Stimulated activated CD4-positive, alpha-beta T cell treated with anti-CD3 and anti-CD28 coated beads, Interleukin-15, amount 100 ng/mL, for 48 hours (primary cell): ENCODE measurements at places on chromosomes 6 and 20.

- no peak for DNase-seq
Observed at GRCh38 chr6:169271158-169271876, 17.7 kb upstream of the THBS2 start.

DNA sequence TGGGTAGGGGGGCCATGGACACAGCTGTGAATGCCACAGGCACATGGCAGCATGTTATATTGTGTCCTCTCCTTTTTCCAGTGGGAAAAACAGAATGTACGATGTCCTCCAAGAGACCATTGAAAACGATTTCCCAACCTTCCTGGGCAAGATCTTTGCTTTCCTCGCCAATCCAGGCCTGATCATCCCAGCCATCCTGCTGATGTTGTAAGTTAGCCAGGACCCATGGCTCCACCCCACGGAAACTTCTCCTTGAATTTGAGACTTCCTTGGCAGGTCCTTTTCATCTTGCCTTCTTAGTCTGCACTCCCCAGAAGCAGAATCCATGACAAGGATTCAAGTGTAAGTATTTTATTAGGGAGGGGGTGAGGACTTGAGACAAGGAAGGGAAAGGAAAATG is 28.2 kb upstream of the NOP56 start:
- DNase-seq = no peak

DNA sequence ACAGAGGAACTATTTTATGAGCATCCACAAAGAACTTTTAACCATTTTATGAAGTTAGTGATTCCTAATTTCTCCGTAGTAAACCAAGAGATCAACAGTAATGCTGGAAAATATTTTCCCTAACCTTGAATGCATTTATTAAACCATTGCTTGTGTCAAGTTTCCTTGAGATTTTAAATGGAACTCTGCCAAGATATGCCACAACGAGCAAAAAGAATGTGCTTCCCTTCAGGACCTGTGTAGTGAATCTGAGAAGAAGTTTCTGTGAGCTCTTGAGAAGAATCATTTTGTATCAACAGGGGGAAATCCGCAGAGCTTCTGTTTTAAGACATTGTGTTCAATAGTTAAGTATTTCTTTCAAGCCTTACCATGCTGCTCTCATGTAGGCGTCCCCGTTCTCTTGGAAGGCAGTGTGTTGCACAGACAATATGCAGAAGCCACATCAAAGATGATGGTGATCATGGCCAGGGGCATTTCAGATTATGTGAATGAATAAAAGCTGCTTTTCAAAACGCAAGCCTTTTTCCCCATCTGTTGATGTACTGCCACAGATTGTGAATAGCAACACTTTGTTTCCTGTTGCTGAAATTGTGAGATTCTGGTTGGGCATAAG is 439.8 kb downstream of the BMP2 start:
- no peak for DNase-seq

DNA sequence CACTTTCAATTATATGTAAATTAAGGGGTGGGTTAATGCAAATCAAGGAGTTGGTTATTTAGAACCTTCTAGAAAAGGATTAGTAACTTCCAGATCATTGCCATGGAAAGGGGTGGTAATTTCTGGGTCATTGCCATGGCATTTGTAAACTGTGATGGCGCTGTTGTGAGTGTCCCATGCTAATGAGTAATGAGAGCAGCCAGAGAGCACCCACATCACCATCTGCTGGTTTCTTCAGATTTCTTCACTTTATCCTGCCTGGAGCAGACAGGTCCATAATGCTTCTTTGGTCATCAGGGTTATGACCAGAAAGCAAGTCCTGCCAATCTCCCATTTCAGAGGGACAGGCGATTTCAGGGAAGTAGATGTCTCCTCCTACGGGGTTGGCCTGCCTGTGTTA is 311.3 kb upstream of the CNR1 start:
- DNase-seq = no peak

DNA sequence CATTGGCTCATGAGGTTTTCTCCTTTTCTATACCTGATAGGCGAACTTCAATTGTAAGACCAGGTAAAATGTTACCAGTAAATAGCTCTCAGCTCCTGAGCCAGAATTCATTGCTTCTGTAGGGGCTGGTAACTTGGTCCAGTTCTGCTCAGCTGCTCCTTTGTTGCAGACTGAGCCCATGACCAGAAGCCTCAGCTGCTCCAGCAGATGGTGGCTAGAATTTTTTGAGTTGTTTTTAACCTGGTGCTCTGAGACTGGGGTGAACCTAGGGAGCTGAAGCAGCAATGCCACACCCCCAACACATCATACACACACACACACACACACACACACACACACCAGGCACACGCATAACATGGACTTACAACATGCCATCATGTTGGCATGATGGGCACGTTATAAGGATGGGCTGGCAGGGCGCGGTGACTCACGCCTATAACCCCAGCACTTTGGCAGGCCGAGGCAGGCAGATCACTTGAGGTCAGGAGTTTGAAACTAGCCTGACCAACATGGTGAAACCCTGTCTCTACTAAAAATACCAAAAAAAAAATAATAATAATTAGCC is 103.1 kb downstream of the QRSL1 start:
- DNase-seq = no peak

DNA sequence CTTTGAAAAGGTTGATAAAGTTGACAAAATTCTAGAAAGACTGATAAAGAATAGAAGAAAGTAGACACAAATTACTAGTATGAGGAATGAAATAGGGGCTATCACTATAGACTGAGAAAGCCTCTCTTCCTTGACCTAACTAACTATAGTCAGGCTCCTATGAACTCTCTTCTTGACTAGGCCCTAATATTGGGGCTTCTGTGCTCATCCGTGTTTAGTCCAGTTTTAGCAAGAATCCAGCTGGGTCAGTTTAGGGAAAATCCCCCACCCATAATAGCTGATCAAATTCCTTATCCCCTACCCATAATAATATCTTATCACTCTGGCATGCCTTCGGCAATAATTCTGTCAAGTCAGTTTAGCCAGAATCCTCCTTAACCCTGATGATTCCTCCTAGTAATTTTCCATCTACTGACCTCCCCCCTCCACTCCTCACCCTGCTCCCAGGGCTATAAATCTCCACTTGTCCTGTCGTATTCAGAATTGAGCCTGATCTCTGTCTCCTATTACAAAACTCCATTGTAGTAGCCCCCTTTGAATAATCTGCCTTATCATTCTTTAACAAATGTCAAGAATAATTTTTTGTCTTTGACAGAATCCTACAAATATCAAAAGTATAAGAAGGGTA is 138.1 kb downstream of the TFAP2A start:
- DNase-seq = no peak

GRCh38 chr20:38143646-38144554 is 21.2 kb downstream of the TGM2 start:
- no peak for DNase-seq

- DNase-seq = no peak
Observed at GRCh38 chr20:9243986-9244385, 175.1 kb downstream of the PLCB4 start.

- DNase-seq = no peak
Observed at GRCh38 chr6:149960488-149960887, 3.3 kb upstream of the ULBP1 start.

DNA sequence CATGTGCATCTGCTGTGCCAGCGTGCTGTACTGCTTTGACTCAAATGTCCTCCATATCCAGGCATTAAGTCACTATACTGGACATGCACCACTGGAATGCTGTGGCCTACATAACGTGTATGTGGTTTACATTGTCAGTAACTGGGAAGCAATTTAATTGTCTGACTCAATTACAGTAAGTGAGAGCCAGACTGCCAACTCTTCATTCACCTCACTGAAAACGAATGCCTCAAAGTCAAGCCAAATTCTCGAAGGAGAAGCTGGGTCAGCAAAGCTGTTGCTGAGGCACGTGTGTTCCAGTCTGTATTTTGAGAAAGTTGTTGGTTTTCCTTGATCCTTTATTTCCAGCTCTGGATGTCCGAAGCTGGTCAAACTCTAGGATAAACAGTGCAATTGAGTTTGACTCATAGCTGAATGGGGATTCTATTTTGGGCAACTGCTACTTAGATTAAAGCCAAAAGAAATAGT is 534.3 kb downstream of the COL12A1 start:
- no peak for DNase-seq

GRCh38 chr6:5729080-5729434 is 277.7 kb downstream of the NRN1 start:
- no peak for DNase-seq

- DNase-seq = no peak
Observed at GRCh38 chr20:34472246-34472925, 43.8 kb upstream of the DYNLRB1 start.

- no peak for DNase-seq
Observed at GRCh38 chr6:20377623-20378265, 23.9 kb upstream of the E2F3 start.

GRCh38 chr20:3461211-3461771 is 9.5 kb upstream of the ATRN start:
- no peak for DNase-seq

DNA sequence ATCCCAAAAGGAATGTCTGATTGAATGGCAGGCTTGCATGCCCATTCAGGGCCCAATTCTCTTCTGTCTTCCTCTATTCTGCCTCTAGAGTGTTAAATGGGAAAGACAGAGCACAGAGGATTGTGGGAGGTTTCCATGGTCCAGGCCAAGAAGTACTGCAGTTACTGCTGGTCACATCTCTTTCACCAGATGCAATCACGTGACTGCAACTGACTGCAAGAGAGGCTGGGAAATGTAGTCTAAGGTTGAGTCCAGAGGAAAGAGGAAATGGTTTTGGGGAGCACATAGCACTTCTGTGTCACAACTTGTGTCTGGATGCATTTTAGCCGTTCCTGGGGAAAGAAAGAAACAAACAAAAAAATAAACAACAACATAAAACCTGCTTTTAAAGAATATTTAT is 336.4 kb upstream of the BTBD3 start:
- no peak for DNase-seq

DNA sequence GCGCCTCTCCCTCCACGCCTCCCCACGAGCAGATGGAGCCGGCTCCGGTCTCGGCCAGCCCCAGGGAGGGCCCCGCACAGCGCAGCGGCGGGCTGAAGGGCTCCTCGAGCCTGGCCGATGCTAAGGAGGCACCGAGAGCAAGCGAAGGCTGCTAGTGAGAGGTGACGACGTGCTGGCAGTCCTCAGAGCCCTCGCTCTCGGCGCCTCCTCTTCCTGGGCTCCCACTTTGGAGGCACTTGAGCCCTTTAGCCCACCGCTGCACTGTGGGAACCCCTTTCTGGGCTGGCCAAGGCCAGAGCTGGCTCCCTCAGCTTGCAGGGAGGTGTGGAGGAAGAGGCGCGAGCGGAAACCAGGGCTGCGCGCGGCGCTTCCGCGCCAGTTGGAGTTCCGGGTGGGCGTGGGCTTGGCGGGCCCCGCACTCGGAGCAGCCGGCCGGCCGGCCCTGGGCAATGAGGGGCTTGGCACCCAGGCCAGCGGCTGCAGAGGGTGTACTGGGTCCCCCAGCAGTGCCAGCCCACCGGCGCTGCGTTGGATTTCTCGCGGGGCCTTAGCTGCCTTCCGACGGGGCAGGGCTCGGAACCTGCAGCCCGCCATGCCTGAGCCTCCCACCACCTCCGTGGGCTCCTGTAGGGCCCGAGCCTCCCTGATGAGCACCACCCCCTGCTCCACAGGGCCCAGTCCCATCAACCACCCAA is 2.5 kb upstream of the TMEM14C start:
- peak; percentile 29 for DNase-seq

DNA sequence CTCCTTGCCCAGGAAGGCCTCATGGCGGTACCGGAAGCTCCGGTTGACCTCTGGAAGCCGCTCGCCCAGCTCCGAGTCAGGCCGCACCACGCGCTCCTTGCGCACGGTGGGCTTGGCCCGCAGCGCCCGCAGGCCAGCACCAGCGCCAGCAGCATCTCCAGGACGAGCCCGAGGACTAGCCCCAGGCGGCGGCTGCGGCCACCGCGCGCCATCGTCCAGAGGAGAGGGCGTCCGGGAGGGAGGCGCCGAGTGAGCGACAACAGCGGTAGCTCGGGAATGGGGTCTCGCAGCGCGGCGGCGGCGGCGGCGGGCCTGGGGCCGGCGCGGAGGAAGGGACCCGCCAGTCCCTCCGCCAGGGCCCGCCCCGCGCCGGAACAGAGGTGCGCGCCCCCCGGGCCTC is 27.6 kb upstream of the CGA start:
- no peak for DNase-seq

GRCh38 chr20:48766205-48766604 is 61.6 kb downstream of the PREX1 start:
- no peak for DNase-seq

DNA sequence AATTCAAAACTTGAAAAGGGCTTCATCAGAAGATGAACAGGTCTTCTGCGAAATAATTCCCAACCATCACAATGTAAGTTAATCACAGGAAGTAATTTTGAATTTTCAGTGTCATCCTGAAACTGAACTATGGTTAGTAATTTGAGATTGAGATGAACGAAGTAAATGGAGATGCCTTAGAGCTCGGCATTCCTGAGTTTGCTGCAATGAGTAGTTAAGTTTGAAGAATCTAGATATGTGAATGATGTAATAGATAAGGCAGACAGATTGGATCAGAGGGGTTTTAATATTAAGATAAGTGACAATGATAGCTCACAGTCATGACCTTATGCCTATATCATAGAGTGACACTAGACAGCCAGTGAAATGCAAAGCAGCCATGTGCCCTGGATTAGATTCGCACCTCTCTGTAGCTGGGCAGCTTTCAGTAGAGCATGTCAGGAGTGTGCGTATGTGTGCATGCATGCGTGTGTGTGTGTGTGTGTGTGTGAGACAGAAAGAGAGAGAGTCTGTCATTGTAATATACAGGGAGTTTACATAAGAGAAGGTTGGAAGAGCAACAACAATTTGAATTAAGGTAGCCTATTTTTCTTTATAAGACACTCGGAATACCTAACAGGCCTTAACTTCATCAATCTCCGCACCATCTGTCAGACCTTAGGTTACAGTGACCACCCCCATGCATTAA is 233.0 kb downstream of the GMPR start:
- no peak for DNase-seq

DNA sequence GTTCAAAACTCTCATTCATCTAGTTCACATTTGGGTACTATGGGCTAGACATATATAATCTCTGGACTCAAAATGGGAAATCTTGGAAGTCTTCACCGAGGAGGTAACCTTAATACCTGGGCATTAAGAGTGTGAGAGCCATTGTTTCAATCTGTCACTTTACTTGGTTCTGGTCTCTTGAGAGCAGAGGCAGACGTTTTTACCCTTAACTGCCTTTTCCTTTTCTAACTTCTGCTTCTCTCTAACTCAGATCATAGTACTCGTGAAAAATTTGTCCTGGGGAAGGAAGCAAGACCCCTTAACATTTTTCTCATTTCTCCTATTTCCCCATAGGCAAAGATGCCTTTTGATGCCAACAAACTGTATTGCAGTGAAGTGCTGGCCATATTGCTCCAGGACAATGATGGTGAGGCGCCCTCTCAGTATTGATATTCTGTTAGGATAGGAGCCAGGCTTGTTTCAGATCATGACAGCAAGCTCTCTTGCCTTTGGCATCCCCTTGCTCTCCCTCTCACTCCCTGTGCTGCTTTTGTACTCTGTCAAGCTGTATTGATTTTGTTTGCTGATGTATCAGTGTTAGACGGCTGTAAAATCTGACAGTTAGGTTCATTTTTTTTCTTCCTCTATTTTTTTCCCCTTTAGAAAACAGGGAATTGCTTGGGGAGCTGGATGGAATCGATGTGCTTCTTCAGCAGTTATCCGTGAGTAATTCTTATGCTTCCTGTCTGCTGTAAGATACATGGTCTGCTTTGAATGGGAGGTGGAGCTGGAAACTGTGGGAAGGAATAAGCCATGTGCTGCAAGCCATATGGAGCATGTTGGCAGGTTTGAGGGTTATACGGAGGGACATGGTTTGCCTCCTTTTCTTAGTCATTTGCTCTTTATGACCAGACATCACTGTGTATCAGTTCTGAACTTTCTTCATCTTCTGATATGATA is 83.5 kb downstream of the CTNNBL1 start:
- no peak for DNase-seq
